Cortex of kidney (tissue), 1 donor: ENCODE measurements at places on chromosomes 1 and 21.

DNA sequence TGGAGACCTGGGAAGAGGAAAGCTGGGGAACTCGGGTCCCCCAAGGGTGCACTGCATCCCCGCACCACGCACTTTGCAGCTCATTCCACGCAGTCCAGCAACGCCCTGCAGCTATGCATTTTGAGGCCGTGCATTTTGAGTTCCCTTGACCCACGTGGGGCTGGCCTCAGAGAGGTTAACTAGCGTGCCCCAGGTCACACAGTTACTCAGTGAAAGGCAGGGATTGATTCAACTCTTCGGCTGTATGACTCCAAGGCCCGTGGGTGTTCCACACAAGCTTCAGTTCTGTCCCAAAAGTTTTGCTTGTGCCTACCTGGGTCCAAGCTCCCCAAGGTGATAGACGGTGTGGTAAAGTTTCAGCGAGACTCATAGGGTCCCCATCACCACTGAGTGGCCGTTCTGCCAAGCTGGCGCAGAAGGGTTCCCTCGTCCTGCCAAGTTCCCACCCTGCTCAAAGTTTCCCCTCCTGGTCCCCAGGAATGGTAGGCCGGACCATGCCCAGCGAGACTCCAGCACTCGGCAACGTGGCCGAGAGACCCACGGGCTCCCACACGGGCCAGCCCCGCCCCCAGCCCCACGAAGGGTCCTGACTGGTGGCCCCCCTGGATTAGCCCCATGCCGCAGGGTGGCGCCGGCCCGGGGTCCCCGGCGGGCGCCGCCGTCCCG is 611 bp downstream of the HSPG2 start:
- no peak for DNase-seq

DNA sequence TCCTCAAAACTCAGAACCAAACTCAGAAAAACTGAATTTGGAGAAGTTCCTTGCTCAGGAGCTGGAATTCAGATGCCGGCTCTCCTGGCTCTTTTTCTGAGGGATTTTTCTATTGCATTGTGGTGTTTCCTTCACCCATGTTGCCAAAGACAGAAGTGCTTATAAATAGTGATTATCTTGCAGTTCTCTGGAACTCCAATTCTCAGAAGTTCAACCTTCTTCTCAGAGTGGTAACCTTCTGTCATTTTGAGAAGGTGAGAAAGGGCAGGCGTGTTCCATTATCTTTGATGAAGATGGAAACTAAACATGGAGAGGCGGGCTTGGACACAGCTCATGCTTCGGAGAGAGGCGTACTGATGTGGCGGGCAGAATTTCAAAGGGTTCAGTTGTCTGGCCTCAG is 12.4 kb upstream of the ETV3 start:
- DNase-seq: no peak

DNA sequence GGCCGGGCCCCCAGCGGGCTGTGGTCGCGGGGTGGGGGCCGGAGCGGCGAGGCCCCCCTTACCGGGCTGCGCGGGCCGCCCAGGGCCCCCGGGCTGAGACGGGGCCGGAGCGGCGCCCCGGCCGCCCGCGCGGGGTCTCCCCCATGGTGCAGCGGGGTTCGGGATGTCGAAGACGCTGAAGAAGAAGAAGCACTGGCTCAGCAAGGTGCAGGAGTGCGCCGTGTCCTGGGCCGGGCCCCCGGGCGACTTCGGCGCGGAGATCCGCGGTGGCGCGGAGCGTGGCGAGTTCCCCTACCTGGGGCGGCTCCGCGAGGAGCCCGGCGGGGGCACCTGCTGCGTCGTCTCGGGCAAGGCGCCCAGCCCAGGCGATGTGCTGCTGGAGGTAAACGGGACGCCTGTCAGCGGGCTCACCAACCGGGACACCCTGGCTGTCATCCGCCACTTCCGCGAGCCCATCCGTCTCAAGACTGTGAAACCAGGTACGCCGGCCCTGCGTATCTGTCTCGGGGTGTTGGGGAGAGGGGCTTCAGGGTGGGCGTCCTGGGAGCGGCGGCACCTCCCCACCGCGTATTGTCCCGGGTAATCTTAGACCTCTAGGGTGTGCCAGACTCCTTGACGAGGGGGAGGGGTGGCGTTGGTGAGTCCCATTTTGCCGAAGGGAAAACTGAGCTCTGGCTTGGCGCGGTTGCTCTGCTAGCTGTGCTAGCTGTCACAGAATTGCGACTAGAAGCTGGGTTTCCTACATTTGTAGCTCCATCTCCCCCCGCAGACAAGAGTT is 745 bp downstream of the MAGI3 start:
- no peak for DNase-seq

DNA sequence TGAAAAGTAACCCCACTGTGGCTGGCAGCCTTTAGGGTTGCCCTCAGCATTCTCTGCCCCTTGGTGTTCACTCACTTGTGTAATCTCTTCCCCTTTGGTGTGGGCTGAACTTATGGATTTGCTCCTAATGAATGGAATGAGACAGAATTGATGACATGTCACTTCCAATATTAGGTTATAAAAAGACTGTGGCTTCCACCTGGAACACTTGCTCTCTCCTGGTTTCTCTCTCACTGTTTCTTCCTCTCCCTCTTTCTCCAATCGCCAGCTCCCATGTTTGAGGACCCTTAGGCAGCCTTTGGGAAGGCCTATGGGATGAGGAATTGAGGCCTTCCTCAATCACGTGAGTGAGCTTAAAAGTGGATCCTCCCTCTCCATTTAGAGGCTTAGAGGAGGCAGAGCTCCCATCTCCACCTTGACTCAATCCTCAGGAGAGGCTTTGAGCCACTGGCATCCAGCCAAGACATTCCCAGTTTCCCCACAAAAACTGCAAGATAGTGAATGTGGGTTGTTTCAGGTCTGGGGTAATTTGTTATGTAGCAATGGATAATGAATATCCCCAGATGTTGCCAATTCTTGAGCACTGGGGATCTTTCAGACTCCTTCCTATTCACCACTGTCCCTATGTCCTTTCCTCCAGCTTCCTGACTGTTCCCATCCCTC is 95.5 kb upstream of the CD34 start:
- DNase-seq: no peak

DNA sequence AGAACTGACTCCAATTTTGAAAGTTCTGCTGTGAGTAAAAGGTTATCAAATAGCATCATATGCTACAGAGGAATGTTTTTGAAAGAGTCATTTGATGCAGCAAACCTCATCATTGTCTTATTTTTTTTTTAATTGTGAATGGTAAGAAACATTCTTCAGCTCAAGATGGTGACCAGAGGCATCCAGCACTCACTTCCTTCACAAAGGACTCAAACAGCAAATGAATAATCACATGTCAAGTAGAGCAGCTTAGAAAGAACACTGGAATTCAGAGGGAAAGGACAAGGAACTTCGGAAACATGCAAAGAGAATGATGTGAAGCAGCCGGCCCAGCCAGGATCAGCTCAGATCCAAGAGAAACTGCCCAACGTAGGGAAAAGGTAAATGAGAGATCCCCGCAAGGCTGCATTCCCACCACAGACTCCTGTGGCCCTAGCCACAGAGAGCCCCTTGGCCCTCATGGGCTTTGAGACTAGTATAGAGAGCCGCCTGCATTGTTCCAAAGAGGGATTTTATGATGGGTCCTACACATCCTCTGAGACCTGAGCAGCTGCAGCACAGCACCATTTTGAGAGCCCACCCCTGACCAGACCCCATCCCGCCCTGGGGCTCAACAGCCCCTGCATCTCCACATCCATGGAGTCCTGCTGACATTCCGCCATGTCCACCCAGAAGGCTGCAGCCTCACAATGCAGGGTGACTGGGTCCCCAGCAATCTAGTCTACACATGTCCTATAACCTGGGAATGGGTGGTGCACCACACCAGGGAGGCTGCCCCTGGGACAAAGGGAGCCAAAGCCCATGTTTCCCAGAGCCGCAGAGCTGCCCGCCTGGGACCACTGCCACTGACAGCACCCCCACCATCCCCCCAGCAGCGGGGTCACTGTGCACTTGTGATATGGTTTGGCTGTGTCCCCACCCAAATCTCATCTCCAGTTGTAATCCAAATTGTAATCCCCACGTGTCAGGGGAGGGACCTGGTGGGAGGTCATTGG is 21.2 kb upstream of the UTS2 start:
- DNase-seq: no peak

DNA sequence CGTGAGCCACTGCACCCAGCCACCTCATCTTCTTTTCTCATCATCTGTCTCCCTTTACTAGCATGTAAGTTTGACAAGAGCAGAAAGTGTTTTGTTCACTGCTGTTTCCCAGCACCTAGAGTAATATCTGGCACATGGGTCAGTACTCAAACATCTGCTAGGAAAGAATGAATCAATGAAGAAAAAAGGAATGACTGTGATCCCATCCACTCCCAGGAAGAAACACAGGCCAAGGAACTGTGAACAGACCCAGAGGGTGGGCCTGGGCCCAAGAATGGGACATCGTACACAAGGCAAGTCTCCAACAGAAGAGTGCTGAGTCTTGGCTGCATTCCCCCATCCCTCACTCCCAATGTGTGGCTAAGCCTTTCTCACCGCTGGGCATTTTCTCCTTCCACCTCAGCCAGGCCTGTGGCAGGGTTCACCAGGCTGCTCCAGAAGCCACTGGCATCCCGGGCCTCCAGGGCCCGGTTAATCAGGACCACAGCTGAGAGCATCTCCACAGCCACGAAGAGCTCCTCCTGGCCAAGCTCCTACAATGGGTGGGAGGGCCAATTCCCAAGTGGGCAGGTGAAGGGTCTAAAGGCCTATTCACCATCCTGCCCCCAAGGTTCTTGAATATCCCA is 18.4 kb downstream of the IQGAP3 start:
- no peak for DNase-seq

DNA sequence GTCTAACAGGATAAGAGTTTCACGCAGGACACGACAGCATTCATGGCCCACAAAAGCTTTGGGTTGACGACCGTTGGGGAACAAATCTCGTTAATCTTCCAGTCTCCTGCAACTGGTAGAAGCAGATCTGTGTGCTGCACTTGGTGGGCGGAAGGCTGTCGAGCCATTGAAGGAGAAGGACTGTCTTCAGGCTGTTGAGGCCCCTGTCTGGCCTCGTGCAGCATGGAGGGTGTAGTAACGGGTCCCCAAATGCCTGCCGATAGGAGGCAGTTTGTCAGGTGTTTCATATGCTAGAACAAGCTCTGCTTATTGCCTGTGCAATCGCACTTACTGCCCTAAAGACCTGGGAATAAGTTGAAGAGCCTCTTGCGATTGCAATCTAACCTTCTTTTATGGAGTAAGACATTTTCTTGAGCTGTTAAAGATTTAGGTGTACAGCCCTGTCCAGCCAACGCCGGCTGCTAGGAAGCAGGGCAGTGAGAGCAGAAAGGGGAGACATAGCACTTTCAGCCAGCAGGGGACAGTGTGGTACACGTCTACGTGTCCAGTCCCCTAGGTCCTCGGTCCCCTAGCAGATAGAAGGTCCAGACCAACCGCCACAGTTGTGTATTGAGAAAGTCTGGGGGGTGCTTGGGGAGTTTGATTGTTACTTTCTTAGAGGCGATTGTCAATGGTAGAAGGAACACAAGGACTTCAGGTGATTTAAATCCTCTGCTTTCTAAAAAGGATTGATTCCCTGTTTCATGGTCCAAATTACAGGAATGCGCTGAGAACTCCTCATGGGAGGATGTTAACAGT is 102.3 kb upstream of the TMPRSS2 start:
- no peak for DNase-seq

- DNase-seq: no peak
Observed at GRCh38 chr1:210505601-210506496, 177.1 kb downstream of the HHAT start.

DNA sequence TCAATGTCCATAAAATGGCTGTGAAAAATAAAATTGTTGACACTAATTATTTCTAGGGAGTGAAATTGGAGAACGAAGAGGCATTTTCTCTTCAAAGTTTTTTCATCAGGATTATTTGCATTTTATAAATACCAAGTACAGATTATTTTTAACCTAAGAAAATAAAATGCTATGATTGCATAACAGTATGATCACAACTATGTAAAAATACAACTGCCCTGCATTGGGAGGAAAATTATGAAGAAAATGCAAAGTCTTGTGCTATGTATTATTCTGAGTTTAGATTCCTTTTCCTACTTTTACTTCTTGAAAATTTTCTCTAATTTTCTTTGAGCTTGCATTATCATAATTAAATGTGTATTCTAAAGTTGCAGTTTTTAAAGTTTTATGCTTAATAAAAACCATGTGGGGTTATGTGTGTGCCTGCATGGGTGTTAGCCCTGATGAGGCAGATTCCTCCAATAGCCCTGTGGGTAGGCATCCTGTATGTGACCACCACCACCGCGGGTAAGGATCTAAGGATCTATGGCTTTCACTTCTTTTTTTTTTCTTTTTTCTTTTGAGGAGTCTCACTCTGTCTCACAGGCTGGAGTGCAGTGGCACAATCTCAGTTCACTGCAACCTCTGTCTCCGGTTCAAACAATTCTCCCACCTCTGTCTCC is 24.7 kb downstream of the STX6 start:
- no peak for DNase-seq

DNA sequence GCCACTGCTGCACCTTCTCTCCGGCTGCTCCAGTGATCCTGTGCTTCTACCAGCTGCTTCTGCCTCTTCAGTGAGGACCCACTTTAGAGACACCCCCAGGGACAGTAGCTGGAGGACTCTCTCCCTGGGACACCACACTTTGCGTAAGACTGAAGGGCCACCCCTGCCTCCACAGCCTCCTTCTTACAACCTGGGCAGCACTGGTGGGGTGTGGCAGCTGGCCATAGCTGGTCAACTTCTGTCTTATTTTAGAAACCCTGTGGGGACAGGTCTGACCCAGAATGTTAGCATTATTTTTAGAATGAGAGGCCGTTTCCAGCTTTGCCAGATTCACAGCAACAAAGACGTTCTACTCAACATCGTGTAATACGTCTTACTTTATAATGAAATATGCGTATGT is 1.1 kb upstream of the KRTAP10-9 start:
- no peak for DNase-seq

- peak; percentile 34 for DNase-seq
Observed at GRCh38 chr1:236064674-236065508, at the start of gene NID1. Gene NID1, minus strand, starts transcription at chr1:236065090. Its CDS starts 11 bp downstream, at chr1:236065079.
